Stimulated activated CD8-positive, alpha-beta memory T cell treated with anti-CD3 and anti-CD28 coated beads, Interleukin-2, amount 100 ng/mL, for 1 hour (primary cell): ENCODE measurements at places on chromosomes 7 and 10.

- no peak for DNase-seq
These were observed 10.7 kb upstream of the HOXA13 start for GRCh38 chr7:27210441-27211083.

DNA sequence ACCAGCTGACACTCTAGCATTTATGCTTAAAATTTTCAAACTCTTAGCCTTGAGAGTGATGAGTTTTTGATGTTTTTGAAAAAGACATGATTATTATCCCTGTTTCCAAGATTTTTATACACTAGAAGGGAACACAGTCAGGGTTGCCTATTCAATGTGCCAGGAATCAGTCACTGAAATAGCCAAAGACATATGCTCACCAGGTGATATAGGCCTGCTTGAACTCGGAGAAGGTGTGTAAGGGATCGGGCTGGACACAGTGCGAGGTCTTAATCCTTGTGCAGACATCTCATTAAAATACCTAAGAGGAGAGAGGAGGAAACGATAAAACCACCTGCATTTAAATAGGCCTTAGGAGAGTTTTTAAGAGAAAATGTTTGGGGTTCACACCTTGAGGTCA, 51.0 kb upstream of the MRLN start:
- DNase-seq = no peak

DNA sequence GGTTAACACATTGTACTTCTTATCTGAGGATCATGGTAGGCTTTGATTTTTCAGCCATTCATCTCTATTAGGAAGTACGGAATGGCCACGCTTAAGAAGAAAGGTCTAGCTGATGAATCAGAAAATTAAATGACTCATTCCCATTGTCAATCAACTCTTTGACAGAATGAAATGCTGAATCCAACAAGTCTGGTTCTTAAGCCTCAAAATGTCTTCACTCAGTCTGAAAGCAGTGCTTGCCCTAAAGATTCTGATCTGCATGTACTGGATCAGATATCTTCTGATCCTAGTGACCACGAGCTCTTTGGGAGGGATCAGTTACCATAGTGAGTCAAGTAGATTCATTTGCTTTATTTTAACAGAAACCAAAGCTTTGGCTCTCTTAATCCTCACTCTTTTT, 5.7 kb upstream of the CELF2 start:
- no peak for DNase-seq

GRCh38 chr10:60517805-60518204, 128.1 kb upstream of the ANK3 start:
- DNase-seq = no peak

DNA sequence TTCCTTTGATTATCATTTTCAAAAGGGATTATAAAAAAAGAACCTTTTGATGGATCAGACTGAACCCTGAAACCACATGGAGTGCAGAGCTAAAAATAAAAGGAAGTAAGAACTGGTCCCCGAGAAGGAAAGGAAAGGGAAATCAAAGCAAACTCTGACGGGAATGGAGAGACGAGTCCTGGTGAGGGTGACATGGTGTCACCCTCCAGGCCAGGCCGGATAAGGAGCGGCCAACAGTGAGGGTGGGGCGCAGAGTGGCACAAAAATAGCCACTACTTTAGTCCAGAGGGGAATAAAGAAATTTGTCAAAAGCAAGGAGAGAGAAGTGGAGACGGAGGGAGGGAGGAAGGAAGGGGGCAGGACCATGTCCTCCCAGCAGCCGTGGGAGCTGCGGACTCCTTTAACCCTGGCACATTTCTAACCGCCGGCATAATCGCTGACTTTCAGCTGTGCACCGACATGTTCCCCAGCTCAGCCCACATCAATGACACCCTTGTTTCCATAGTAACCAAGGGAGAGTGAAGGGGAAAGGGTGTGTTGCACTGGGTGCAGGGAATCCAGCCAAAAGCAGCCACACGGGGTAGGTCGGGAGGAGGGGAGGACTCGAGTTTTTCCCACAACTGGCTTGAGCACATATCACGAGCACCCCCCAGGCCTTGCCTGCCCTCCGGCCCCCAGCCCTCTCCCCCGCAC, 29.7 kb downstream of the TRIM8 start:
- DNase-seq = peak; percentile 38

DNA sequence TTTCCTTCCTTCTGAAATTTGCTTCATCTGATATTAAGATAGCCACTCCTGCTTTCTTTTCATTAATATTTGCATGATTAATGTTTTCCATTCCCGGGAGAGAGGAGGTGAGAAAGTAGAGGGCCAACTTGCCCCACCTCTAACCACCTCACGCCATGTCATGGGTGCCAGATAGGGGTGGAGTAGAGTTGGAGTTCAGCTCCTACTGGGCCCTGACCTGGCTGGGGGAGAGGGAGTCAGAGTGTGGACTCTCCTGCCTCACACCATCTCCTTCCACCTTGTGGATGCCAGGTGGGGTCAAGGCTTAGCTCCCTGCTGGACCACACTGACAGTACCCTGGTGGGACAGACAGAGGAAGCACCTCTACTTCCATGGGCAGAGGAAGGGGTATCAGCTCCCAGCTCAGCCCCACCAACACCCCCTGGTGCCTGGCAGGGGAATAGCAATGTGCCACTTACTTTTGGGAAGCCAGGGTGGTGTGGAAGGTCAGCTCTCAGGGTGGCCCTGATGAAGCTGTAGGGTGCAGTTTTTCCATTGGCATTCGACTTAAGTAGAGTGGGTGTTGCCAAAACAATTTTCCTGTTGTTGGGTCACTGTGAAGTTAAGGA, 28.0 kb downstream of the CHST12 start:
- DNase-seq = no peak

GRCh38 chr7:134532180-134532953, 5.0 kb downstream of the AKR1B10 start:
- no peak for DNase-seq

DNA sequence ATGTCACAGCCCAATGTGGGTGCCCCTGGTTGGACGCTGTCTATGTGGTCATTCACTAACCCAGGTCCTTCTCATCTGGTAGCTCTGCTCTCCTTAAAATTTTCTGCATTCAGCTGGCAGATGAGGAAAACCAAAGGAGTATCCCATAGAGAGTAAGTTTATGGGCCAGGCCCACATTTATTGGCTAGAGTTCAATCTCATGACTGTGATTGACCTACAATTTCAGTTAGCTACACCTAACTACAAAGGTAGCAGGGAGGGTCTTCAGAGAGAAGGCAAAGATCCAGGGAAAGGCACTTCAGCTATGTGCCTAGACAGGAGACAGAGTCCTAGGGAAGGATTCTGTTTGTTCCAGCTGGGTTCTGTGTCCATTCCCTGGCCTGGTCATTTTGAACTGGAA, 23.7 kb upstream of the PPIF start:
- DNase-seq = no peak

GRCh38 chr7:139901056-139901795, 72.2 kb downstream of the TBXAS1 start:
- DNase-seq = no peak

- DNase-seq = no peak
These were observed 3.8 kb downstream of the LDB3 start for GRCh38 chr10:86671985-86672710.

DNA sequence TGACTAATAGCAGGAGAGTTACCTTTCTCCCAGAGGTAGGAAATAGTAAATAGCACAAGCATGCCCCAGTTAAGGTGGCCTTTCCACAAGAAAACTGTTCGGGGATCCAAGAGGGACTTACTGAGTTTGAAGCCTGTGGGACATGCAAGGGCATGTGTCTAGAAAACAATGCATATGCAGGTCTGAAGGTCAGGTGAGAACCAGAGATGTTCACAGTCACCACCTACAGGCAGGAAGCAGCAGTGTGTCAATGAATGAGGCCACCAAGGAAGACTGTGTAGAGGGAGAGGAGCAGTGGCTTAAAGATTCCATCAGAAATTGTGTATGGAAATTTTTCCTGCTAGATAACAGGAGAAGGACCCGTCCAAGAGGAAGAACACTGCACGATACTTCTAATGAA, 66.0 kb downstream of the CALD1 start:
- DNase-seq = no peak

DNA sequence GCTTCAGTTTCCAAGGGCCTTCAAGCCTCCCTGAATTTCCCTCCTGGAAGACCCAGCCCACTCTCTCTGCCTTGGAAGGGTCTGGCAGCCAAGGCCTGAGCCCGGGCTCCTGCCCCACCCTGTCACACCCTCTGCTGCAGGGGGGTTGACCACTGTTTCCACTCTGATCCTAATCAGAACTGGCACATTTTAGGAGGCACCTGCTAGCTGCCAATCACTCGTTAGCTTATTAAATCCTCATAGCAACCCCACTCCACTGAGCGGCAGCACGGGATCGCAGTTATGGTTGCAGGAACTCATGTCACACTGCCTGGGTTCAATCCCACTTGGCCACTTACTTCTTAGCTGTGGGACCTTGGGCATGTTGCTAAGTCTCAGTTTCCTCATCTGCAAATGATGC, 12.9 kb downstream of the HSPB1 start:
- DNase-seq = no peak
